ENCODE measurements at places on chromosomes 5 and 9.

DNA sequence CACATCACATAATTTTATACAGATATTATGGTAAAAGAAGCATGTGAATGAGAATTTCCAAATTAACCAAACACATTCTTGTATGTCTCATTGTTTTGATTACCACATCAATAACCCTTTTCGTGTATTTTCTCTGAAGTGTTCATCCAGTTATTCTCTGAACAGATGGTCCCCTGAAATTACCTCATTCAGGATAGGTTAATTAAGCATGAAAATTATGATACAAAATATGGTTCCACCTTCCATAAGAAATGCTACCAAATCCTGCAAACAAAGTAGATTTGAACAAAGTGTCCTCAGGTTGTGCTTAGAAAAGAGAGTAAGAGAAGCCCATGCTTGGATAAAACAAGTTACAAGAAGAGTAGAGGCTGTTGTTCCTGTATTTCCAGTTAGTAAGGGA, 83.1 kb upstream of the LMNB1 start:
- no peak for DNase-seq

GRCh38 chr9:95029720-95030119, 287.8 kb downstream of the FANCC start:
- no peak for DNase-seq

DNA sequence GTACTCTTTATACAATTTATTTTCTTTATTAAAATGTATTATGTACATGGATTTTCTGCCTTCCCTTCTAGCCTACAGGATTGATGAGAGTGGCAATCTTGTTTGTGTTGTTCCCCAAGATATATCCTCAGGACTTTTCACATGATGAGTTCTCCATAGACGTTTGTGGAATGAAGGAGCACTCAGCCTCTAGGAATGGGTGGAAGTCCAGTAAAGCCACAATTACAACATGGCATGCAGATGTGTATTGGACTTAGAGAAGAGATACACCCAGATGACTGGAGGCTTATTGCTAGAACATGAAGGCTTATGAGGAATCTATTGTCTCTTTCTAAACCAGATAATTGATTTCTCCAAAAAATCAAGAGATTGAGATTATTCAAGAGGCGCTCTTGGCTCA, 8.2 kb upstream of the DOCK2 start:
- no peak for DNase-seq

- no peak for DNase-seq
Observed at GRCh38 chr5:159416438-159416837, 86.2 kb upstream of the IL12B start.

GRCh38 chr5:83433891-83434290, 37.7 kb upstream of the VCAN start:
- DNase-seq = no peak

DNA sequence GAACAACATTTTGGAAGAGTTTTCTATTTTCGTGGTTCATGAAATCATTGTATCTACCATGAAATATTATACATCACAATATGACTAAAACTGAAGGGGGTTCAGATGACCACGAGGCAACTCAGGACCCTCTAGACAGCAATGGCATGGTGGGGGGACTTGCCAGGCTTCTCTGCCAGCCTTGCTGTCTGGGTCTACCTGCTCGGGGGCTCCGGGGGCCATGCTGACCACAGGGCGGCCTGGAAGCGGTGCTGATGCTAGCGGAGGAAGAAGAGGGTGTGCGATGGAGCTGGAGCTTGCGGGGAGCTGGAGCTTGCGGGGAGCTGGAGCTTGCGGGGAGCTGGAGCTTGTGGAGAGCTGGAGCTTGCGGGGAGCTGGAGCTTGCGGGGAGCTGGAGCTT, 89.2 kb upstream of the IRX4 start:
- DNase-seq = no peak

DNA sequence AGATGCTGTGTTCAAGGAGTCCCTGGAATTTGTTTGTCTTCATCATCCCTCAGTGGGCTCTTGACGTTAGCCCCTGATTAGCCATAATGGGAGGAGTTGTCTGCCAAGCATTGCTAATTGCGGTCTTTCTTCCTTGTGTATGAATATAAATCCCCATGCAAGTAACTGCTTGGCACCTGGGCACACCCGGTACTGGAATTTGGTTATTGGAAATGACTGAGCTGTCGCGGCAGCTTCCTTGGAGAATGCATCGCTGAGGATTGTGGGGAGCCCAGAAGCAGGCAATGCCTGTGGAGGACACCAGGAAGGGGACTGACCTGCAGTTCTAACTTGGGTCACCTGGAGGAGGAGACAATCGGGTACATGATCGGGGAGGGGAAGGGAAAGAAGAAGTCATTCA, 53.3 kb upstream of the CTSL start:
- DNase-seq = no peak

DNA sequence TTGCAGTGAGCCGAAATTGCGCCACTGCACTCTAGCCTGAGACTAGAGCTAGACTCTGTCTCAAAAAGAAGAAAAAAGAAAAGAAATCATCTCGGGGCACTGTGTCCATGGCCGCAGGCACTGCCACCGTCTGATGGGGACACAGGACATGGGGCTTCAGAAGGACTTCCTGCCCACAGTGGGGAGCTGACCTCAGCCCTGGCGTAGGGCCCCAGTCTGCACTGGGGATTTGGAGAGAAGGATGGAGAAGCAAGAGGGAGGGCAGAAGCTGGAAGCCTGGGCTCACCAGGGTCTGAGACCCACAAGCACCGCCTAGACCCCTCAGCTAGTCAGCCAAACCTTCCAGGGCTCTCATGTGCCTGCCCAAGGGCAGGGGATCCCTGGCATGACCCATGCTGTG, 4.1 kb upstream of the SARDH start:
- no peak for DNase-seq

- DNase-seq = no peak
Observed at GRCh38 chr5:106894964-106895363, 775.8 kb downstream of the EFNA5 start.

DNA sequence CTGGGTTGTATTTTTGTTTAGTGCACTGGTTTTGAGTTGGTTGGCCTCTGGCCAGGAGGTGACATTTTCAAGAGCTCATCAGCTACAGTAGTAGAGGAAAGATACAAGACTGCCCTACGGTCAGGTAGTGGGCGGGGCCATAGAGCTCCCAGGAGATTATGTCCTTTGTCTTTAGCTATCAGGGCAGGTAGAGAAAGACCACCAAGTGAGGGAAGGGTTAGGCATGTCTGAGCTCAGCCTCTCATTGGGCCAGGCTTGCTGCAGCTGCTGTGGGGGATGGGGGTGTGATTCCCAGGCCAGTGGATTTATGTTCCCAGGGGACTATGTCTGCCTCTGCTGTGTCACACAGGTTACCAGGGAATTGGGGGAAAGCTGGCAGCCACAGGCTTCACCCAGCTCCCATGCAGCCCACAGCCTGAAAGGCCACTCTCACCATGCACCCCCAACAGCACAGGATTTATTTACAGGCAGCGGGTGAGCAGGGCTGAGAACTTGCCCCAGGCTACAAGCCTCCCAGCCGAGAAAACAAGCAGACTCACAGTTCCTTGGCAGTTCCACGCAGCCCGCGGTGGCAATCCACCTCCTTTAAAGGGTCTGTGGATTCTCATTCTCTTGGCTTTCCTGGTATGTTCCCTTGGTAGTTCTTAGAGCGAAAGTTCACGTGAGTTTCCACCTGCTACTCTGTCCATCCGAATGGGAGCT, 37.5 kb upstream of the BOD1 start:
- DNase-seq = no peak

GRCh38 chr5:155434681-155435080, 421.1 kb downstream of the KIF4B start:
- no peak for DNase-seq

DNA sequence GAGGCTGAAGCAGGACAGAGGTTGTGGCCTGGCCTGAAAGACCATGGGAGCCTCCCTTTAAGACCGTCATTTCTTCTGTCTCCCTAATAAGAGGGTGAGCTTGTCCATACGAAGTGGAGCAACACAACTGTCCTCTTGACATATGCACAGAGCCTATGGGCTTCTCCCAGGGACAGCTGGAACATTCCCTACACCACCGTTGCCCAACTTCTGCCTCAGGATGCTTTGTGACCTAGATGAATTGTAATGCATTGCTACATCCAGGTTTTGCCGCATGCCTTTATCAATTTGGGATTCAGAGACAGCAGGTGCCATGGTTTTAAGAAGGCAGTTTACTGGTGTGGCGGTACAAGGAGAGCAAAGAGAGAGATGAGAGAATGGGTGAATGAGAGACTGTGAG, 34.4 kb upstream of the ZNF622 start:
- no peak for DNase-seq

GRCh38 chr9:90808890-90809685, 7.5 kb downstream of the SYK start:
- no peak for DNase-seq

- DNase-seq = no peak
Observed at GRCh38 chr9:21070171-21070571, 7.6 kb downstream of the IFNB1 start.

DNA sequence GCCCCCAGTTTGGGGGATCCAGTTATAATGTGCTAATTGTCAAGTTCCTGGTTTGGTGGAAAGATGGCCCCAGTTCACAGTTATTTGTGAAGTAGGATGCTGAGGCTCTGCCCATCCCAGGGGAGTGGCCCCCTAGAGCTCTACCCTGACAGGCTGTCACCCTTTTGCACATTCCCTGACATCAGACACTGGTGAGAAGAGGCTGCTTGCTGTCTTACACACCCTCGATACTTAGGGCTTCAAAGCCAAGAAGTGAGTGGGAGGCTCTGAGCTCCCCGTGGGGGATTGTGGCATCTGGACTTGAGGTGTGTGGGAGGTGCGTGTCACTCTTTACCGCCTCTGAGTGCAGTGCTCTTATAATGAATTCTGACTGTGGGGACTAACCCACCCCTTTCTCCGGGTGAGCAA, 168.5 kb downstream of the DOCK2 start:
- peak; percentile 30 for DNase-seq

GRCh38 chr9:121278477-121279261, 10.7 kb downstream of the GSN start:
- DNase-seq = no peak

DNA sequence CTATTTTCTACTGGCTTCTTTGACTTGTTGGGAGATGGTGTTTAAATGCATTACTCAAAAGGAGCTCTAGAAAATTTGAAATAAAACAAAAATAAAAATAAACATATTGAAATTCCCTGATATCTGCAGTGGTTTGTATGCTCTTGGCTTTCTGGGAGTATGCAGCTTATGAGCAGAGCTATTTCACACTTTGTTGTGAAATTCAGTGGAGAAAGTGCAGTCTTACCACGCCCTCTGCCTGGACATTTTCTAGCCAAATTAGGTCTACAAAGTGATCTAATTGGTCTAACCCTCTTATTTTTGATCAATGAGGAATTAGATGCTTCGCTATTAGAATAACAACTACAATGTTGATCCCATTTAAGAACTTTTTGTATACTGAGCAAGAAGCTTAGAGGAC, 66.8 kb downstream of the INSYN2B start:
- no peak for DNase-seq

- DNase-seq = peak; percentile 30
Observed at GRCh38 chr9:5557606-5558587, 47.6 kb downstream of the PDCD1LG2 start.

- no peak for DNase-seq
Observed at GRCh38 chr5:102453716-102454115, 45.1 kb downstream of the SLCO6A1 start.

GRCh38 chr9:132181796-132182313, 20.0 kb downstream of the NTNG2 start:
- DNase-seq = no peak

DNA sequence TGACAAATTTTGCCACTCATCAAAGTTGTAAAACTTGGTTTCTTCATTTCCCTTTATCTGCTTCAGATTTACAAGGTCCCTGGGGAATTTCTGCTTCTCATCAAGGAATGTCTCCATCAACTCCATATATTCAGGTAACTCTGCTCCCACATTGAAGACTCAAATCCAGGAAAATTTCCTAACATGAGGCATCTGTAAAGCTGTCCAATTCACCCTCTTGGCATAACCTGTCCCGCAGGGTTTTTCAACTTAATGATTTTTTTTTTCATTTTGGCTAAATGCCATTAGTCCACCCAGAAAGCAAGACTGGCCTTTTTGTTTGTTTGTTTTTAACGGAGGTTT, 50.2 kb upstream of the SLC30A5 start:
- DNase-seq = no peak

DNA sequence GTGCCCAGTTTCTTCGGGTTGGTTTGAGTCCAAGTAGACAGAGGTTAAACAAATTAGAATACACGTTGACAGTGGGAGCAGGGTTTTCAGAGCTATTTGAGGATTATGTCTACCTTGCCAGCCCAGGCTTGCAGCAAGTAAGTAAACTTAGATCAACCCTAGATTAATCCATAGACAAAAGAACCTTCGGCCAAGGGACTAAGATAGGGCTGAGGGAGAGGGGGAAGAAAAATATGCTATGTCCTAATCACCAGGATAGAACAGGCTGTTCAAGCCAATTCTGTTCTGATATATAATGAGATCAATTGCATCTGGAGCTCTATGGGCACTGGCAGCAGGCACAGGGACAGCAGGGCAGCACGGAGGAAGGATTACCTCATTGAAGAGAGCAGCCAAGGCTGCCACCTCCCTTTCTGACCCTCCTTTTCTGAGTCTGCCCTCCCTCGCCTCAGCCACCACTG, 377.7 kb downstream of the PIK3R1 start:
- DNase-seq = no peak

- no peak for DNase-seq
Observed at GRCh38 chr9:3179711-3180110, 335.8 kb upstream of the PUM3 start.

GRCh38 chr9:114021578-114021977, 56.5 kb downstream of the AMBP start:
- no peak for DNase-seq

- no peak for DNase-seq
Observed at GRCh38 chr5:76765249-76765648, 49.3 kb downstream of the F2R start.

- no peak for DNase-seq
Observed at GRCh38 chr5:176528301-176528700, 8.9 kb downstream of the RNF44 start.

DNA sequence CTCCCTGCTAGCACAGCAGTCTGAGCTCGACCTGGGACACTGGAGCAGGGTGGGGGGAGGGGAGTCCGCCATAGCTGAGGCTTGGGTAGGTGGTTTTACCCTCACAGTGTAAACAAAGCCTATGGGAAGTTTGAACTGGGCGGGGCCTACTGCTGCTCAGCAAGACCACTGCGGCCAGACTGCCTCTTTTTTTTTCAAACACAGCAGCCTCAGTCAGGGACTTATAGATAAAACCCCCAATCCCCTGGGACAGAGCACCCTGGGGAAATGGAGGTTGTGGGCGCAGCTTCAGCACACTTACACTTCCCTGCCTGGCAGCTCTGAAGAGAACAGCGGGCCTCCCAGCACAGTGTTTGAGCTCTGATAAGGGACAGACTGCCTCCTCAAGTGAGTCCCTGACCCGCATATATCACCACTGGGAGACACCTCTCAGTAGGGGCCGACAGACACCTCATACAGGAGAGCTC, 151.1 kb upstream of the APC start:
- DNase-seq = no peak

Data from activated T-cell treated with anti-CD3 and anti-CD28 coated beads, Interleukin-2, amount 50 U/mL, for 4 hours (primary cell).